ENCODE measurements at places on chromosomes 4 and X.

GRCh38 chr4:38949411-38950051 lies 81.9 kb downstream of the FAM114A1 start:
- DNase-seq: no peak

GRCh38 chr4:8735236-8736089 lies 136.2 kb downstream of the HMX1 start:
- DNase-seq: no peak

DNA sequence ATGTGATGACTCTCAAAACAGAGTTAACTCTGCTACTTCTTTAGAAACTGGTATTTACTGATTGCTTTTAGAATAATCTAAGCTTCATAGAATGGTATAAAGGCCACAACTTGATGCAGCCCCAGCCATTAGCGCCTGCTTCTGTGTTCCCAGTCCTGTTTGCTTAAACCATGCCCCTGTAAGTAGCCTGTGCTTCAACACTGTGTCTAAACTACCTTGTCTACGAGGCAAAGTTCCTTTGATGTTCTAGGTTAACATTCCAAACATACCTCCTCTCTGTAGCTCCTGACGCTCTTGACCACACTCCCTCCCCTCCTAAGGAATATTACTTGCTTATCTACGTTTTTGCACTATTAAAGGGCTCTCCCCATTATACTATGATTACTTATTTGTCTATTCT lies 352.5 kb upstream of the ADGRL3 start:
- no peak for DNase-seq

GRCh38 chrX:134642386-134642785 lies 15.9 kb downstream of the PLAC1 start:
- DNase-seq: no peak

- DNase-seq: no peak
Observed at GRCh38 chr4:7815562-7815961, 124.1 kb downstream of the AFAP1 start.

- no peak for DNase-seq
Observed at GRCh38 chrX:13574600-13574999, 5.2 kb downstream of the EGFL6 start.

GRCh38 chr4:78168029-78168428 lies 110.9 kb downstream of the FRAS1 start:
- DNase-seq: no peak

GRCh38 chr4:109005523-109005922 lies 242.7 kb upstream of the ETNPPL start:
- no peak for DNase-seq

DNA sequence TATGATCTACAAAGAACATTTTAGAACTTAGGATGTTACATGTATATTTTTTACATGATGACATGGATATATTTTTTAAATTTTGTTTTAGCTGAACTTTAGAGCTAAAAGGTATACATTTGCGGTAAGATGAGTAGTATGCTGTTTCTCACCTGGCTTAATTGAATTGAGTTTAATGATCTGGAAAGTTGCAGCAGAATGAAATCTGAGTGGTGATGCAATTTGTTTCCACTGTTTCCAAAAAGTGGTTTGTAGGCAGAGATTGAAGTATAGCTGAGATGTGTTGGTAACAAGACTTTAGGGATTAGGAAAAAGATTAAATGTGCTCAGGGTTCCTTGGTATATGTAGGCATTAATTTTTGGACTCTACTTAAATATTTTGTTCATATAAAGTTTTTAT lies 68.1 kb downstream of the HPF1 start:
- DNase-seq: no peak

DNA sequence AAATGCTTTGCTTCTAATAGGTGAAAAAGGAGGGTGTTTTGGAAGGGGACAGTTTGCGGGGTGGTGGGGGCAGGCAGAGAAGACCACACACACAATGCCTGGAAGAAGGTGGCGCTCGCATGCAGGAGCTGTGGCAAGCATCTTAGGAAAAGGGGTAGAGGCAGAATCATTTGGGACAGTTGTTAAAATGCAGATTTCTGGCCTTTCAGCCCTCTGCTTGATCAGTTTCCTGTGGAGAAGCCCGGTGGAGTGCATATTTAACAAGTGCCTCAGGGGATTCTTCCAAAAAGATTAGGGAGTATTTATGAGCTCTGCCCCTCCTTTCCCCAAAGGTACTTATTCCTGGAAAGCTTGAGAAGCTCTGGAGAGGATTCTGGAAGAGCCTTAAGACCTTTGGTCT lies 4.8 kb downstream of the NOCT start:
- DNase-seq: no peak

DNA sequence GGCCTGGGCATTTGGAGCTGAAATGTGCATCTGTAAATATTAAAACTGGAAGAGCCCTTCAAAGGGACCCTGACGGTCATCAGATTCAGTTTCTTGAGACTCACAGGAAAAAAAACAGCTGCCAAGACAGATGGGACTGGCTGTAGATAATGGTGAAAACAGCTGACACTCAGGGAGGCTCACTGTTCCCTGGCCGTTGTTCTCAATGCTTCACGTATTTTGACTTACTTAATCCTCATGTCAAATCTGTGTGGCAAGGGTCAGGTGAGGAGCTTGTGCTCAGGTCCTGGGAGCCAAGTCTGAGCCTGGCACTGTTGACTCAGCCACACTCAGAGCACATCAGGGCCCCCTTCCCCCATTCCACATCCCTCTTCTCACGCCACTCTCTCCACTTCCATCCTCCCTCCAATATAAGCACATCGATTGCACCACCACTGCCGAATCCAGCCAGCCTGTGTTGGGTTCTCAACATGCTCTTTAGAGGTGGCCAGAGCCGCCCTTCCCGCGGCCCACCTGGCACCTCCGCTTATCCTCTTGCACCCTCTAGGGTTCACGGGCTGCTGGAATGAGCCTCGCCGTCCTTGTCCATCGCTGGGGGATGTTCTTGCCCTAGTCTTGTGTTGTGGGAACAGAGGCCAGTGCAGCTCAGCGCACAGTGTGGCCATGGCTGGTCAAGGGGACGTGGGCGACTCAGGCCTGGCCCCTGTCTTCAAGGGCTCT lies 40.1 kb downstream of the EVC start:
- no peak for DNase-seq

GRCh38 chr4:81164623-81165416 lies 50.2 kb downstream of the PRKG2 start:
- no peak for DNase-seq

DNA sequence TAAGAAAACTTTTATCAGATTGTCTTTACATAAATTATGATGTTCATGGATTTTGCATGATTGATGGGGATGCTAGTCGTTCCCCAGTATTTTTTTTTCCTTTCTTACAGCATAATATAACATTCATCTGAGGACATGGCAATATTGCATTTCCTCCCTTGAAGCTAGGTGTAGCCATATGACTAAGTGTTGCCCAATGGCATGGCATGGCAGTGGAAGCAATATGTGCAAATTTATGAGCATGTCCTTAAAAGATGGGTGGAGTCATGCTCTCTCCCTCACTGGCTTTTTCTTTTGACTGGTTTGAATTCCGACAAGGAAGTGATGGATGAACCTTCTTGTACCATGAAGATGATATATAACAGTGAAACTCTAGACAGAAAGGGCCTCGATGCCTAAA lies 96.3 kb downstream of the BANK1 start:
- no peak for DNase-seq

DNA sequence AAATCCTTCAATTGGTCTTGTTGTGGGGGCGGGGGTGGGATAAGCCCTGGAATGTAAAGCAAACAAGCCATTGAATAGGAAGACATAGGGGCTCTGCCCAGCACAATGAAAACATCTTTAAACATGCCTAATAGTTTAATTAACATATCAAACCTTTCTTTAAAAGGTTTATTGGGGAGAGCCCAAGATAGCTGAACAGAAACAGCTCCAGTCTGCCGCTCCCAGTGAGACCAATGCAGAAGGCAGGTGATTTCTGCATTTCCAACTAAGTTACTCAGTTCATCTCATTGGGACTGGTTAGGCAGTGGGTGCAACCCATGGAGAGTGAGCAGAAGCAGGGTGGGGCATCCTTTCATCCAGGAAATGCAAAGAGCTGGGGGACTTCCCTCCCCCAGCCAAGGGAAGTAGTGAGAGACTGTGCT lies 327.2 kb upstream of the CNKSR2 start:
- no peak for DNase-seq

GRCh38 chr4:8038083-8038482 lies 98.4 kb upstream of the AFAP1 start:
- DNase-seq: no peak

- DNase-seq: no peak
Observed at GRCh38 chrX:124931241-124931640, 388.4 kb upstream of the TEX13C start.

GRCh38 chrX:42948723-42949657 lies 171.0 kb upstream of the PPP1R2C start:
- no peak for DNase-seq

GRCh38 chr4:4853921-4854648 lies 5.4 kb upstream of the MSX1 start:
- DNase-seq: no peak

- no peak for DNase-seq
Observed at GRCh38 chrX:31423609-31424189, 351.9 kb upstream of the FTHL17 start.

DNA sequence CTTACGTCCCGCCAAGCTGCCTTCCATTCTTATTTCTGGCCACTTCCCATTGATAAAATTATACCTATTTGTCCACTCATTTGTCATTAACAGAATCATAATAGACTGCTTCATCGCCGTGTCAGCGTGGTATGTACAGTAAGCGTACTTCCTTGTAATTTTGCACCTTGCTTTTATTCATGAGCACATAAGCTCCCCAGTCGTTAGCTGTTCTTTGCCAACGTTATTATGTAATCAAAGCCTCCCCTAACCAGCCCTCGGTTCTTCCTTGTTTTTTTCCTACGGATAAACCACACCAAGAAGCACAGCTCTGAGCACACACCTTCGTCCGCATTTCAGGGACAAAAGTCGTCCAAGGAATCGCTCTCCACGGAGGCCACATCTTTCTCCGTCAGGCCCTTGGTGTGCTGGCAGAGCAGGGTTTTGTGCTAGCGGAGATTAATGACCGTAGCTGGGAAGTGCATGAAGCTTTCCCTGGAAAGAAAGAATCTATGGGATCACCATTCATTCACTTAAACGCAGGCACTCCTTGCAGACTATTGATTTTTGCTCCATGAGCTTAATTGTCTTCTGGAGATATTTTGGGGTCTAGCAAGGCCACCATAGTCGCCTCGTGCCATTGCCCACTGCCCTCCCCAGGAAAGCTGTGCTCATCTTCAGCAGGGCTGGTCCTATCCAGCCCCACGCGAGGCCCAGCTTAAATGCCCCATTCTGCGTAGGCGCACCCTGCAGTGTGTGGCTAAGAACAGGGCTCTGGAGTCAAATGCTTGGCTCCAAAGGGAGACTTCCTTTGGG lies 200.9 kb upstream of the PSAPL1 start:
- DNase-seq: no peak

GRCh38 chr4:89337681-89338080 lies 30.1 kb upstream of the GPRIN3 start:
- no peak for DNase-seq

DNA sequence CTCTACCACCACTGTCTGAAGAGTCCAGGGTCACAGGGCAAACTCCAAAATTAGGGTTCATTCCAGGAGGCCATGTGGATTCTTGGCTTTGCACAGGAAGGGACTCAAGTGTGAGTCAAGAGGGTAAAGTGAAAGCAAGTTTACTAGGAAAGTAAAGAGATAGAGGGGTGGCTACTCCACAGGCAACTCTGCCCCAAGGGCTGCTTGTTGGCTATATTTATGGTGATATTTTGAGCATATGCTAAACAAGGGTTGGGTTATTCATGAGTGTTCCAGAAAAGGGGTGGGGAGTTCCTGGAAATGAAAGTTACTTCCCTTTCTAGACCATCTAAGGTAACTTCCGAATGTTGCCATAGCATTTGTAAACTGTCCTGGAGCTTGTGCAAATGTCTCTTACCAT lies 1222.0 kb upstream of the TENM3 start:
- no peak for DNase-seq

- no peak for DNase-seq
Observed at GRCh38 chr4:142126890-142127497, 490.6 kb downstream of the IL15 start.

GRCh38 chr4:1078490-1078889 lies 34.9 kb downstream of the RNF212 start:
- DNase-seq: no peak

- DNase-seq: no peak
Observed at GRCh38 chrX:16487620-16488385, 162.2 kb upstream of the S100G start.

All from suprapubic skin (tissue), 4 donors.